Ureter (tissue), 1 donor: ENCODE measurements at places on chromosomes 2 and 18. TPM values are rescaled to one million over a fixed set of nuclear protein-coding genes. Genes with fewer than 3 reads are reported as not detected.

GRCh38 chr2:46460241-46460921 is 19.0 kb upstream of the TMEM247 start:
- no peak for DNase-seq

DNA sequence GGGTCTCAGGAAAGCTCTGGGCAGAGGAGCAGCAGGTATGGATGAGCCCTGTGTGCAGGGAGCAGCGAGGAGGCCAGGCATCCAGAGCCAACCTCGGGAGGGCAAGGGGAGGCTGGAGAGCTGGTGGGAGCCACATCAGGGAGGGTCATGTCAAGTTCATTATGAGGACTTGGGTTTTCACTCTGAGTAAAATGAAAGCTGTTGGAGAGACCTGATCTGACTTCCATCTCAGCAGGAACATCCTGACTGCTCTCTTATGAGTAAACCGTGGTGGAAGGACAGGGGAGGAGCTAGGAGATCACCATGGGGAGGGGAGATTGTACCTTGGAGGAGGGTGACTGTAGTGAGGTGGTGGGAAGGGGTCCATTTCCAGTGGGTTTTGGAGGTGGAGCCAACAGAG is 209.8 kb downstream of the LDLRAD4 start:
- DNase-seq = no peak

DNA sequence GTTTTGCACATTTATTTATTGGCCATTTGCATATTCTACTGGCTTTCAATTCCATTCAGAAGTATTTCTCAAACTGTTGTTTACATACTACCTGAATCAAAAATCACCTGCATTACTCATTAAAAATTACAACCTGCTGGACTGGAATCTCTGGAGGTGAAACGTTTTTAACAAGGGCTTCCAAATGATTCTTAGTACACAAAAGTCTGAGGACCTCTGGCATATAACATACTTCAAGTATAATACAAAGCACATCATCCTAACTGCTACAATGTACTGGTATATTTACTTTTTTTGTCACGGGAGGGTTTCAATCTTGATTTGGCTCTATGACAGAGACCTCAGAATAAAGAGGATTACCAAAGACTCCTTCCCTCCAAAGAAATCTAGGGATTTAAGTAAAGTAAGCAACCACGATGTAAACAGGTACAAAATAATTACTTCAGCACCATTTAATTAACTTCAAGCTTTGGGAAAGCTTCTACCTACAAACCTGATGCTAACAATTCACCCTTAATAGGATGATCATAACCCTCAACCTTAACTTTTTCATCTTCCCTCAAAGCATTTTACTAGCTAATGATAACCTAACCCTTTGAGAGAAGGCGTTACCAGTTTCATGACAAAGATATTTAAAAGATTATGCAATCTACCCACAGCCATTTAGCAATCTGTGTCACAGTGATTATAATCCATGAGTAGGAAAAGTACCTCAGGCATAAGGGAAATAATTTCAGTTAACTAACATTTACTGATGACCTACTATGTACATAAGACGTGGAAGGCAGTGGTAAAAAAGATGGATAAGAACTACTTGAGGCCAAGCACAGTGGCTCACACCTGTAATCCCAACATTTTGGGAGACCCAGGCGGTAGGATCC is 24.7 kb downstream of the ATAD2B start:
- no peak for DNase-seq

DNA sequence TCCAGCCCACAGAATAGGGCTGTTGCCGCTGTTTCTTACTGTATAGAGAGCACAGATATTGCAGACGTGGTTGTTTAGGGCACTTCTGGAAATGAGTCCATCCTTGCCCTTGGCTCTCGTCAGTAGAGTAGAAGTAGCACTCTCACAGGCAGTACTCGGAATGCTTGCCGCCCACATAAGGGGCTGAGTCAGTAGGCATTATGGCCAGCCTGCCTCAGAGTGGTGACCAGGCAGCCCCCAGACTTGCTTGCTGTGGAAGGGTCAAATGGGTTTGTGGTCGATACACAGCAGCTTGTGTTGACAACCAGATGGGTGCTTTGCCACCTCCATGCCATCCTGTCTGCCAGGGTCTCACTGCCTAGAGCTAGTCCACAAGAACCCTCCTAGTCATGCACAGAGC is 38.7 kb downstream of the PLEKHB2 start:
- no peak for DNase-seq

GRCh38 chr2:100976061-100976460 is 26.0 kb upstream of the RPL31 start:
- no peak for DNase-seq

DNA sequence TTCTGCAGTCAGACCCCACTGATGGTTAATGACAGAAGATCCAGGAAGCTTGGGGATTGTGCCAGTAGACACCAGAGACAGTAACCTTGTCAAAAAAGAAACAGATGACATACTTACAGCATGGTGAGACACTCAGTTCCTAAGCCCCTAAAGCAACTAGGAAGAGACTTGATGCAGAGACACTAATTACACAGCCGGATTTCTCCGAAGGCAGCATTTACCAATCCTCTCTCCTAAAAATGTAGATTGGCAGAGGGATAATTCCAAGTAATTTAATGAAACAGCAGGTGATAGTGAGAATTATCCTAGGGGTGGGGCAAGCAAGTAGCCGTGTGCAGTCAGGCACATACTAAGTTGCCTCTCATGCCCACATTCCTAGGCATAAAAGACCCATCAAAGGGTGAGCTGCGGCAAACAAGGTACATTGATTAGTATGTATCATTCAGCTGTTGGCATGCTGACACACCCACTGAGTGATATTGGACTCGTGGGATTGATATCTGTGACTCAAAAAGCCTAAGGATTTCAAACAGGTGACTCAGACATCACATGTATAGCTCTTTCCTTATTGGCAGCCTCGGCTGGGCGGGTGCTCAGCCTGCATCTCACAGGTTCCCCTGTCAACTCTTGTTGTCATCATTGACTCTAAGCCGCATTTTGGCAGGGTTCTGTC is 296.7 kb upstream of the ATP5MC3 start:
- DNase-seq = no peak

- peak; percentile 41 for DNase-seq
Measured at GRCh38 chr2:43005245-43005974, 213.0 kb upstream of the HAAO start.

DNA sequence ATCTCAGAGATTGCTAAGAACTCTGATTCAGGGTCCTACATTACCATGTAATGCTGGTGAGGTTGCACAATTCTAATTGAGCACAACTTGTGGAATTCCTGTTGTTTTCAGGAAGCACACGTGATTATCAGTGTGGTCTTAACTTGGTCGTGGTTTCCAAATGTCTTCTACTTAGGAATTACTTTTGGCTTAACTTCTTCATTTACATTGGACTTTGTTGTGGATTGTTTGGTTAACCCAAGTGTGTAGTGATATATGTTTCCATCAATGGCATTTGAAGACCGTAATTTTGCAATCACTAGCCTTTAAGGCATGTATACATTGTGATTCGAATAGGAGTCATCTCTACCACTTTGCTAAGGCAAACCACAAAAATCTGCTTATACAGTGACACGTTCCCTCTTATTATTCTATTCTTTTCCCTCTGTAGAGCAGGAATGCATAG is 373.3 kb downstream of the IRS1 start:
- no peak for DNase-seq

DNA sequence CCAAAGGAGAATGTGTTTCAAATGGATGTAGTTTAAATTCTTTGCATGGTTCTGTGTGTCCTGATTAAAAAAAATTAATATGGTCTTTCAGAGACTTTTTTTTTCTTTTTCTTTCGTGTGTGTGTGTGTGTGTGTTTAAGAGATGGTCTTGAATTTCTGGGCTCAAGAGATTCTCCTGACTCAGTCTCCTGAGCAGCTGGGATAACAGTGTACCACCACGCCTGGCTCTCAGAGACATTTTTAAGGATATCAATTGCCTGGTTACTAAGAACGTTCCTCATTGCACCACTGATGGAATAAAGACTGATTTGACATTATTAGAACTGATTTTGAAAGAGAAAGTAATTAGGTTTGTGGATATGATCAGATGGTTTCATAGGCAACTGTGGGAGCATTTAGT is 163.8 kb upstream of the SMAD7 start:
- no peak for DNase-seq

DNA sequence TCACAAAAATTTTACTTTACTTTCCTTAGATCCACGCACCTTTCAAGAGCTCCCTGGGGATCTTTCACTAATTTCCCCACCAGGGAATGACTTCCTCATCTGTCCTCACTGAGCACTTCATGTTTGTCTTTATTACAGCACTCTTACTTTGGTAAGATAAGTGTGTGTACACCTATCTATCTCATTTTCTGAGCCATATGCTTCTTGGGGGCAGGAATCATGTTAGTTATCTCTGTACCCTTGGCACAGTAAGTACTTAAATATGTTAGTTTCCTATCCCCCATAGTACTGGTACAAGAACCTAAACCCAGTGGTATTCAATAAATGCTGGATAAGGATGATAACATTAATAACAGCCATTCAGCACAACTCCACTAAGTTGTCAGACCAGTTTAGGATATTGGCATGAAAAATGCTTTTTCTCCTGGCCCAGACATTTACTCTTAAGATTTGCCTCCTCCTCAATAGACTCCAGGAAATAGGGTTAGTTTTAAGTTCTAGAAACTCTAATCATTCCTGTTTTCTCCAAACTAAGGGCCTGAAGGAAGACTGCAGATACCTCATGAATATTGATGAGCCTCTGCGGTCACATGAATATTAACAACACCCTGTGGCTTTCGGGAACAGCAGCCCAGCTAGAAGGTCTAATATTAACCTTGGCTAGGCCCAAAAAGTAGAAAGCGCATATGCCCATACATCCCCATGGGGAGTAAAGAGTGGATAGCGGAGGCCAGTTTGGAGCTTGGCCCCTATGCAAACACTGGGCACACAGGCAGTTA is 38.2 kb downstream of the NHEJ1 start:
- DNase-seq = no peak

- no peak for DNase-seq
Measured at GRCh38 chr2:5777131-5777535, 84.9 kb downstream of the SOX11 start.

Gene RBKS
- 5.2 TPM for total RNA-seq

Gene TYMS
- 5.1 TPM for total RNA-seq

Gene CD8A
- total RNA-seq = 10.9 TPM

Gene CDCA7
- total RNA-seq = 5.5 TPM
